ENCODE measurements at places on chromosomes 7 and 10.

- DNase-seq: no peak
Measured at GRCh38 chr10:87064651-87065050, 30.0 kb downstream of the GLUD1 start.

DNA sequence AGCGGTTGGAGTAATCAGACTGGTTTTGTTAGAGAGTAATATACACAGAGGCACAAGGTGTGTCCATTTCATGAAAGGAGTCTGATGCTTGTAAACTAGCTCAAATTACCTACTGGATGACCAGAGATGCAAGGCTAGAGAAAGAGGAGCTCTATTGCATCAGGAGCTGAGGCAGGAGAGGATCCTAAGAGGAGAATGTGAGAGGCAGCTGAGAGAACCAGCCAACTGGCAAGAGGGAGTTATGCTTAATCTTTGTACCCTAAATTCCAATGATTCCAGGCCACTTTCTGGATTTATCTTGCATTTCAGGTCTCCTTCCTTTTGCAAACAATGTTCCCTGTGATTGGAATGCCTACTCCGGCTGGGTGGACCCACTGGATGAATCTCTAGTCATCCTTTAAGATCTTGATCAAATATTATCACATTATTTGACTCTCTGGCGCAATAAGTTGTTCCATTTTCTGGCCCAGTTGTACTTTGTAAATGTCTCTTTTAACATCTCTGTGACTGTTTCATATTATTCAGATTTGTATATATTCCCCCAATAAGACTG lies 57.5 kb upstream of the PTPN12 start:
- no peak for DNase-seq

- no peak for DNase-seq
Measured at GRCh38 chr7:131157530-131158243, 170.0 kb upstream of the MKLN1 start.

DNA sequence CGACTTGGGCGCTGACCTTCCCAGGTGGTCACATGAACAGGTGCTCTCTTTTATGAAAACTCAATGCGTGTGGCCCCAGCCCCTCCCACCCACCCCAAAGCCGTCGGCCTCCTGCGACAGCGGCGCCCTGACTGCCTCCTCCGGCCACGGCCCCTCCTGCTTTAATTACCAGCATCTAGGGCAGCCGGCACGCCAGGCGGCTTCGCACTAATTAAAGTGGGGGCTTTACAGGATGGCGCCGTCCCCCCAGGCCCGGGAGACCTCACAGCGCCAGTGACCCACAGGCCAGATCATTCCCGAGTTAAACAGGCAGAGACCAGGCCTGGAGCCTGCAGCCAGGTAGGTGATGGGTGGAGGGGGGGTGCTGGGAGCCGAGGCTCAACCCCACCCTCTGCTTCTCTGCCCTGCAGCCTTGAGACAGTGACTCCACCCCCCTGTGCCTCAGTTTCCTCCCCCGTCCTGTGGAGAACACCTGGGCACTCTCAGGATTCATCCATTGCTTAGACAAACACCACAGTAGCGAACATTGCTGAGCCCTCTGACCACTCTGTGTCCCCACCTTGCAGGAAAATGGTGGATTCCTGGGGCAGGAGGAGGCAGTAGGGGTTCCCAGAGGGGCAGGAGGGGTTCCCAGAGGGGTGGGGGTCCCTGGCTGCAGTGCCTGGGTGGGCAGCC lies 100.8 kb downstream of the MICALL2 start:
- no peak for DNase-seq

- DNase-seq: no peak
Measured at GRCh38 chr7:82534684-82535083, 91.1 kb upstream of the CACNA2D1 start.

- no peak for DNase-seq
Measured at GRCh38 chr7:83856094-83856493, 207.2 kb upstream of the SEMA3E start.

DNA sequence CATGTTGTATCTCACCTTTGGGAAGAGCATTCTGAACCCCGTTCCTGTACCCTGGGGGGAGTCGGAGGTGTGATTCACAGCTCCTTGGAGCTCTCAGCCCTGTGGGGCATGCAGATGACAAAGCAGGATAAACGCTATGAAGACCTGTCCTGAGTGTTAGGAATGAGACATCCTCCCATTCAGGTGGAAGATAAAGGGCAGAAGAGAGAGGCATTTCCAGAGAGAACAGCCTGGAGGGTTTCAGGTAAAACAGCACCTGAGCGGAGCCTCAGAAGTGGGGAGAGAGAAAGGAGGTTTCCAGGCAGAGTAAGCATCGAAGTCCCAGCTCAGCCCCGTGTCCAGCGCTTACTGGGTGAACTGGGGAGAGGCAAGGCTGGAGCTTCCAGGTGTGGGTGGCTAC lies 288.9 kb downstream of the KLF6 start:
- no peak for DNase-seq

- DNase-seq: no peak
Measured at GRCh38 chr10:75902816-75903215, 471.4 kb downstream of the LRMDA start.

GRCh38 chr7:81445462-81445861 lies 324.4 kb downstream of the HGF start:
- DNase-seq: no peak

All from T follicular helper cell (primary cell).